Placental epithelial cell (primary cell): ENCODE measurements at places on chromosomes 2 and 18. TPM values are rescaled to one million over a fixed set of nuclear protein-coding genes. Genes with fewer than 3 reads are reported as not detected.

Gene DHX57
- 19.2 and 22.6 TPM in 2 replicates for total RNA-seq

Gene ZEB2
- 0.22 and 1.2 TPM in 2 replicates for total RNA-seq

Gene MC4R
- total RNA-seq, result not detected in 2 replicates

Gene CROCC2
- total RNA-seq, result not detected in 2 replicates

Gene COL6A3
- total RNA-seq, result 4.8 and 10.6 TPM in 2 replicates

Gene MSH6
- 58.7 and 62.8 TPM in 2 replicates for total RNA-seq

Gene TMEM37
- total RNA-seq, result under 0.01 and 0.11 TPM in 2 replicates

Gene CHRNA1
- not detected in 2 replicates for total RNA-seq

Gene SLC40A1
- total RNA-seq, result 0.11 and 0.79 TPM in 2 replicates

Gene DSC2
- 69.5 and 81.7 TPM in 2 replicates for total RNA-seq

Gene NLRC4
- not detected in 2 replicates for total RNA-seq

Gene NEU2
- 0.76 TPM in 1 of 2 replicates, not detected in the other for total RNA-seq

Gene PROC
- total RNA-seq, result 1.2 and 2.5 TPM in 2 replicates

Gene POTEJ
- total RNA-seq, result not detected in 2 replicates

Gene CFAP65
- total RNA-seq, result not detected in 2 replicates

Gene SERPINB11
- total RNA-seq, result not detected in 2 replicates

Gene GPR39
- 34.2 and 64.2 TPM in 2 replicates for total RNA-seq

Gene STPG4
- total RNA-seq, result 1.2 and 2.9 TPM in 2 replicates

Gene AGXT
- total RNA-seq, result not detected in 2 replicates

Gene KCNIP3
- 26.0 and 27.1 TPM in 2 replicates for total RNA-seq

Gene IL1F10
- total RNA-seq, result 0.43 TPM in 1 of 2 replicates, not detected in the other
